ENCODE measurements at places on chromosomes 6 and 20.

DNA sequence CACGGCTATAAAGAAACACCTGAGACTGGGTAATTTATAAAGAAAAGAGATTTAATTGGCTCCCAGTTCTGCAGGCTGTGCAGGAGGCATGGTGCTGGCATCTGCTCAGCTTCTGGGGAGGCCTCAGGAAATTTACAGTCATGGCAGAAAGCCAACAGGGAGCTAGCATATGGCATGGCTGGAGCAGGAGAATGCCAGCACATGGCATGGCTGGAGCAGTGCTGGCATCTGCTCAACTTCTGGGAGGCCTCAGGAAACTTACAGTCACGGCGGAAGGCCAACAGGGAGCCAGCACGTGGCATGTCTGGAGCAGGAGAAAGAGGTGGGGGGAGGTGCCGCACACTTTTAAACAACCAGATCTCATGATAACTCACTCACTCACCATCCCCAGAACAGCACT lies 32.5 kb upstream of the DACT2 start:
- DNase-seq: no peak

GRCh38 chr6:14375930-14376329 lies 258.4 kb downstream of the CD83 start:
- no peak for DNase-seq

- DNase-seq: no peak
These were observed 58.2 kb upstream of the QKI start for GRCh38 chr6:163356324-163356723.

- no peak for DNase-seq
These were observed 38.0 kb downstream of the SESN1 start for GRCh38 chr6:109056661-109057060.

GRCh38 chr6:46381057-46381456 lies 110.2 kb downstream of the RCAN2 start:
- no peak for DNase-seq

DNA sequence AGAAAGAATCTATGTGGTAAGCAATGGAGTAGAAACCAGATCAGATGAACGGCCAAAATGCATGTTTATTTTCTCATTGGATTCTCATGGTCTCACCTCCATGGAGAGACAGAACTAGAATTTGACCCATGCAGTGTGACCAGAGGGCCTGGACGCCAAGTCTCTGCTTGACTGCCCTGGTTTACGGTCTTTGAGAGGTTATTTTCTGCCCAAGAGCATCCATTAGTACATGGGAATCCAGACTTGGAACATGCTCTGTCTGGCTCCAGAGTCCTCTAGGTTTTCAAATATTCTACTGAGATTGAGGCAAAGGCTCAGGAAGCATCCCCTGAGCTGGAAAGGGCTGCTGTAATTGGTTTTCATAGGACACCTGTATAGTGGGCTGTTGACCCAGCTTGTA lies 45.5 kb upstream of the UST start:
- DNase-seq: no peak

- peak; percentile 65 for DNase-seq
These were observed 193.1 kb upstream of the SIM1 start for GRCh38 chr6:100657678-100658330.

DNA sequence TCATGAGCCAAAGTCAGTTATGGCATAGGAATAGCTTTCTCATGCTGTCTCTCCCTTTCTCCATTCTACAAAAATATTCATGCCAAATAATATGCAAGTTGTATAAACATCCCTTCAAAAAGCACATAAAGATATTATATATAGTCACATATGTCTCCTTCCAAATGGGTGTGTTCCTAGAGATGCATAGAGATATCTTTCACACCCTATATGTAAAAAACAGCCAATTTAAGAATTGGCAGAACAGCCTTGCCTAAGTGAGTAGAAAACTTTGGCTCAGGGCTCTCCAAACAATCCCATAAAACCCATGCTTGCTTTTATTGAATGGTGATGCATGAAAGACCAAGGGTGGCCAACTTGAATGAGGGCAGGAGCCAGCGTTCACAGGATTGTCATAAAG lies 274.7 kb upstream of the SUPT3H start:
- no peak for DNase-seq

GRCh38 chr6:52562911-52563310 lies 13.9 kb downstream of the TRAM2 start:
- no peak for DNase-seq

DNA sequence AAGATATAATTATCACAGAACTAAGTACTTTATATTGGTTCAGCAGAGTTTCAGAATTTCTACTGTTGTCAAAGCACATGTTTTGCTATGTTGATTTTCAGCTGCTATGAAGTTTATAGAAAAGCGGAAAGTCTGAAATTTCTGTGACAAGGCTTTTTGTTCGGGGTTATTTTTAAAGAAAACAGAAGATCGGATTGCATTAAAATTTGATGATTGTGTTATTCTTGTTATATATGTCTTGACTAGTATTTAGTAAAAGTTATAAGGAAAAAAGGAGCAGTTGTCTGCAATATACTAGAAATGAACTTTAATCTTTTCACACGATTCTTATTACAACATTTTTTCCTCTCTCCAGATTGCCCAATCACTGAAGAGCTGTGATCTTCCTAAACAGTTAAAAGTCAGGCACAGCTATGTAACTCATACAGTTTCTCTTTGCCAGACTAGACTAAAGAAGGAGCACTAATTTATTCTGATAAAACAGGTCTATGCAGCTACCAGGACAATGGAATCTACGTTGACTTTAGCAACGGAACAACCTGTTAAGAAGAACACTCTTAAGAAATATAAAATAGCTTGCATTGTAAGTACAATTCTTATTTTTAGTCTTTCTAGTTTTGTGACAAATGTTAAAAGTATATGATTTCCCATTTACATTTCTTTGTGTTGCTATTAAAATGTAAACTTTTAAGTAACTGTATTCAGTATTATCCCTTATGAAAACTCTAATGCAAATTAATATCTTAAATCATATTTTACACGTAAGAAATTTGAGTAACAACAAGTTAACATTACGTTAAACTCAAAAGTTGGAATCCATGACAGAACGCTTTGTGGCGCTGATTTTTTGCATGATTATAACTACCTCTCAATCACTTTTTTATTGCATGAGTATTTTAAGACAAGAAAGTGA lies at the start of gene ENPP3:
ENPP3 (plus strand) TSS at position 423 of the 913 bp plus-strand sequence; CDS start at position 506, 83 bp downstream.
- no peak for DNase-seq

DNA sequence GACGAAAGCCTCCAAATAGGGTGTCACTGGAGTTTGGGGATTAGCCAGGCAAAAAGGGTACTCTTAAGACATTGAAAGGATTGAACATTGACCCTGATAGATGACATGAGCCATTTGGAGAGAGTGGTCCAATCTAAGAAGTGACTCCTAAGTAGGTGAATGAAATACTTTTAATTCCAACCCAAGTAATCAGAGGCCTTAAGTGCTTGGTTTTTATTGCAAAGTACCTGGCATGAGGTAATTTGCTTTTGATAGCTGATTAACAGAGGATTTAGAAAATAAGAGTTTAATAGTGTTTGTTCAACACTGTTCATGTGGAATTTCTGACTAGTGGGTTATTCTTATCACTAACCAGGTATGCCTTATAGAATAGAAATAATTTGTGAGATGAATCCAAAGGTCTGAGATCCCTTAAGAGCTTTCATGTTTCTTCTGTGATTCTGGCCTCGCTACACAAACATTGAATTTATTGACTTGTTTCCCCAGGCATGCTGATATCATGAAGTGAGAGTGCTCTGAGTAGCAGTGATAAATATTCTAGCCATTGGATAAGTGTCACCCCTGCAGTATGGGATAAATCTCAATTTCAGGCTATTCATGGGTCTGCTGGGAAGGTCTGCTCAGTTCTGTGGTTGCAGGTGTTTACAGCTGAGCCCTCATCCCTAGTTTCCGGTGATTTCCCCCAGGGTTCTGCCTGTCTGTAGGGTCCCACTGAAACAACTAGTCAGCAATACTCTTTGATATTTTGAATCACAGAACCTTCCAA lies 6.5 kb downstream of the NCOA7 start:
- no peak for DNase-seq

GRCh38 chr6:32298632-32299336 lies 72.9 kb downstream of the TSBP1 start:
- no peak for DNase-seq

- DNase-seq: no peak
These were observed 24.6 kb upstream of the SERPINB1 start for GRCh38 chr6:2866171-2866846.
